ENCODE measurements at places on chromosomes 5 and 9.

- no peak for DNase-seq
Observed at GRCh38 chr9:77221431-77221830, 44.1 kb downstream of the VPS13A start.

- no peak for DNase-seq
Observed at GRCh38 chr5:175252234-175252805, 191.7 kb downstream of the DRD1 start.

- peak; percentile 66 for DNase-seq
Observed at GRCh38 chr9:100700689-100701318, 122.9 kb downstream of the CAVIN4 start.

GRCh38 chr9:26735160-26735559 lies 157.4 kb downstream of the CAAP1 start:
- DNase-seq = no peak

DNA sequence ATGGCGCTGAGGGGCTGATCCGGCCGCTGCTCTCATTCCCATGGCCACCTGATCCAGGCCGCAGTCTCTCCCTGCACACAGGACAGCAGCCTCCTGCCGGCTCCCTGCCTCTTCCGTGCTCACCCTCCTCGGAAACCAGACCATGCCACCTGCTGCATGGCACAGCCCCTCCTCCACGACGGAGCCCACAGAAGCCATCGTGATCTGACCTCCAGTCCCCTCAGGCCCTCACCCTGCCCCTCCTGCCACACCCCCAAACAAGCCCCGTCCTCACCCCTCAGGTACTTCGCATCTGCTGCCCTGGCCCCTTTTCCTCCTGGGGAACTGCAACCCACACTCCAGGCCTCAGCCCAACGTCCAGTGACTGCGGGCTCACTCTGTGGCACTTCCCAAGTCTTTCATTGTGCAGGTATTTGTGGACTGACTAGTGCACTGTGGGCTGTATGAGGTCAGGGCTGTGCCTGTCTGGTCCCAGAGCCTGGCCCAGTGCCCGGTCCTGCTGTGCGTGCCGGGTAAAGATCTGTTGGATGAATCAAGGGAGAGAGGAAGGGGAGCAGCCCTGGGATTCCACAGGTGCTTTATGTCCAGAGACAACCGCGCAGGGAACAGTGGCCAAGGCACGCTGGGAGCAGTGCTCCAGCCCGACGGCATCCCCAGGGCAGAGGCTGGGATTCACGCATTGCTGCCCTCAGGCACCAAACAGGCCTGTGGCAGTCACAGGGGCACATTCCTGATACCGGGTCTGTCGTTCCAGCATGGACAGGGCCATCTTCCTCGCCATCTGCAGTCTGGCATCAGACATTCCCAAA lies 86.1 kb downstream of the ADAMTS2 start:
- DNase-seq = peak; percentile 6

- no peak for DNase-seq
Observed at GRCh38 chr5:142097681-142098080, 10.9 kb upstream of the NDFIP1 start.

DNA sequence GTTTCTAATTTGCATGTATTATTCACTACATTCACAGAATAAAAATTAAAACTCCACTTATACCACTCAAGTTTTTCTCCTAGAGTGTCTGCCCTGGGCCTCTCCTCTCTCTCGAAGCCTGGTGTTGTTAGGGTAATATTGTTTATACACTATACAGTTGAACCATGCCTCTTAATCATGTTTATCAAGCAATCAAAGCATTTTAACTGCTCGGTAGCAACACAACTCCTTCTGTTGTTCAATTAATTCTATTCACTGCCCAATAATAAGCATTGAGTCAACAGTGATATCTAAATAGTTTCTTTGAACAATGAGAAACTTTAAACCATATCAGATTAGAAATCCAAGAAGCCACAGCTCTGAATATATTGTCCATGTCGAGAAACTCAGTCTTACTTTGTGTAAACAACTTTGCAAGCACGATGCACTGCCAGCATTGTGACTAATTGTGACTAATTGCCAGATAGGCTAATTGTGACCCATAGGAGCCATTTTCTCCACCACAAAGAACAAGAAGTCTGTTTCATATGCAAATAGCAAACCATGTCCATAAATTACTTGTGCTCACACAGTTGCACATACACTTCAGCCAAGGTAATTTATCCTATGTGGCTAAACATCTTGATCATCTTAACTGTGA lies at the start of gene DNAH5:
Gene DNAH5 (minus strand): TSS at position 129 of the 640 bp plus-strand sequence. CDS start 250 bp downstream, outside the sequence.
- DNase-seq = peak; percentile 80

- no peak for DNase-seq
Observed at GRCh38 chr9:124452841-124453585, 2.8 kb downstream of the ADGRD2 start.

- no peak for DNase-seq
Observed at GRCh38 chr5:123636006-123636405, 124.0 kb downstream of the CSNK1G3 start.

GRCh38 chr9:93955111-93955980 lies at the start of gene BARX1:
TSS of gene BARX1 (minus strand) at chr9:93955355. CDS start at chr9:93955146, 209 bp downstream.
- peak; percentile 84 for DNase-seq

DNA sequence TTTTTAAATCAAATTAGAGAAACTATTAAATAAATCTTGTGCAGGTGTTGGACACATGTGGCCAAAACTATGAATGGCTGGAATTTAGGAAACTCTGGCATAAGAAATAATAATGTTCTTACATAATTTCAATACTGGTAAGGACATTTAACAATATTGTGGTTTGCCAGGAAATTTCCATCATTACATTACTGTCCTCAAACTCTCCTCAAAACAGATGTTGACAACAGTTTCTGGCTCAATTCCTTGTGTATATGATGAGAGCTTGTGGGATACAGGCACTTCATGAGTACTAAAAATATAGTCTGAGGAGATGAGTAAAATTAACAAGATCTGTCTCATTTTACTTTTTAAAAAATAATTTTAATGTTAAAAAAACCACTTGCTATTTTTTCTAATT lies 27.9 kb downstream of the MCTP1 start:
- DNase-seq = no peak

DNA sequence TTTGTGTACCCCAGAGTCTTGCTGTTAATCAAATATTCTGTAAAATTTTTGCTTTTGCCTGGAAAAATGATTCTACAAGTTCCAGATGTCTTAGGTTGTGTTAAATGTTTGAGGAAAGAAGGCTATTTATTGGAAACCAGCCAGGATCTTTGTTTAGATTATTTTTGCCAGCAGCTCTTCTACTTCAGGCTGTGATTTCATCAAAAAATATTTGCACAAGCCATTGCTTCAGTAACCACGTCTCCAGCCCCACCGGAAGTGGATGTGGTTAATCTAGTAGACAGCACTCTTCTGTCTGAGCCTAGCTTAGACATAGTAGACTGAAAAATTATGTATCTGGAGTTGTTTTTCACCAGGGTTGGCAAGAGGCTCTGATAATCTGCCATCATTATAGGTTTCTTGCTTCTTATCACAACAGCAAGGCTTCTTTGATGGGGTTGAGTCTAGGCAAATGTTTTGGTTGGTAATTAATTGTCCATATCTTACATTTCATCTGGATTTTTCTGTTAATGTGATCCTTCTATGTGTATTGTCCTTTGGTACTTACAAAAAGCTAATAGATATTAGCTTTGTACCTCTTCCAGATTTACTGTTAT lies 17.1 kb downstream of the KCTD16 start:
- DNase-seq = peak; percentile 83

DNA sequence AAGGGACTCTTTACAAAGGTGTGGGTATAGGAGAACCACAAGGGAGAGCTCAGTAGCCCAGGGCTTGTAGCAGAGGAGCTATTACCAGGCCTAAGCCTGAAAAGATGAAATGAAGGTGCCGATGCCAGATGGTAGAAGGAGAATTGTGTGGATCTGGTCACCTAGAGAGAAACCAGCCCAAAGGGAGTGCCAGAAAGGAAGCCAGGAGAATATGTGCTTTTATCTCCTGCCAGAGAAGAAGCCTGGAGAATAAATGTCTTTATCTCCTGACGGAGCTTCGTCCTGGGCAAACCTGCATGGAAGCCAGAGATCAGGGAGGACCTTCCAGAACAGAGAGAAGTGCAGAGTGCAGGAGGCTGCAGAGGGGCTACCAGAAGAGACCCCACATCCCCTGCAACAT lies 142.6 kb downstream of the MED10 start:
- no peak for DNase-seq

- DNase-seq = peak; percentile 10
Observed at GRCh38 chr9:94761481-94761880, 35.0 kb downstream of the AOPEP start.

DNA sequence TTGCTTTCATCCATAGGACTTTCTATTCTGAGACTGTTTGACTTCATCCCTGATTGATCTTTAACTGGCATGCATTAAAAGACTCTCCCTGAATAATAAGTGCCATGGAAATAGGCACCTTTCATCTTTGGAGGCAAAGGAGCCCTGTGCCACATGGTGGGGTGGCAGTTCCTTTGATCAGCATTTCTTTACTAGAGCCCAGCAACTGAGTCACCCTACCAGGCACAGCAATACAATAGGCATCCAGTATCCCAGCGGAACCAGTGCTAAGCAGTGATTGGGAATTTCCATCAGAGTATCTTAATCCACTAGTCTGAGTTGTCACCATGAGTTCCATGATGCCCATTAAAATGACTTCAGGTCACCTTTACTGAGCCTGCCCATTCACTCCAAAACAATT lies 476.1 kb upstream of the MPDZ start:
- no peak for DNase-seq

GRCh38 chr5:92907938-92908606 lies 672.9 kb downstream of the NR2F1-AS1 start:
- peak; percentile 16 for DNase-seq

GRCh38 chr9:136223871-136224640 lies 19.1 kb upstream of the LHX3 start:
- no peak for DNase-seq

DNA sequence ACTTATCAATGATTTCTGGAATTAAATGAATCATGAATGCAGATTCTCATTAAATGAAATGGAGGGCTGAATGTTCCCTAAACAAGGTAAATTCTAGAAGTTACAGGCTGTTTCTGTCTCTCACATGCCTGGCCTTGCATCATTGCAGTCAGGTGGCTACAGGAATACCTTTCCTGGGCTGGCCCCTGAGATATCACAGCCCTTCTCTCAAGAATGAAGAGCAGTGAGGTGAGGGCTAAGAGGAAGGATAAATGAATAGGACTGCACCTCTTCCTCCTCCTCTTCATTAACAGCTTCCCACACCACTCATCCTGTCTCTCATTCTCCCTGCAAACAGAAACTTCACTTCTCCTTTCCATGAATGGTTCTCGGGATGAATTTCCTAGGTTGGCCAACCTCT lies 22.5 kb downstream of the ARHGEF28 start:
- no peak for DNase-seq

DNA sequence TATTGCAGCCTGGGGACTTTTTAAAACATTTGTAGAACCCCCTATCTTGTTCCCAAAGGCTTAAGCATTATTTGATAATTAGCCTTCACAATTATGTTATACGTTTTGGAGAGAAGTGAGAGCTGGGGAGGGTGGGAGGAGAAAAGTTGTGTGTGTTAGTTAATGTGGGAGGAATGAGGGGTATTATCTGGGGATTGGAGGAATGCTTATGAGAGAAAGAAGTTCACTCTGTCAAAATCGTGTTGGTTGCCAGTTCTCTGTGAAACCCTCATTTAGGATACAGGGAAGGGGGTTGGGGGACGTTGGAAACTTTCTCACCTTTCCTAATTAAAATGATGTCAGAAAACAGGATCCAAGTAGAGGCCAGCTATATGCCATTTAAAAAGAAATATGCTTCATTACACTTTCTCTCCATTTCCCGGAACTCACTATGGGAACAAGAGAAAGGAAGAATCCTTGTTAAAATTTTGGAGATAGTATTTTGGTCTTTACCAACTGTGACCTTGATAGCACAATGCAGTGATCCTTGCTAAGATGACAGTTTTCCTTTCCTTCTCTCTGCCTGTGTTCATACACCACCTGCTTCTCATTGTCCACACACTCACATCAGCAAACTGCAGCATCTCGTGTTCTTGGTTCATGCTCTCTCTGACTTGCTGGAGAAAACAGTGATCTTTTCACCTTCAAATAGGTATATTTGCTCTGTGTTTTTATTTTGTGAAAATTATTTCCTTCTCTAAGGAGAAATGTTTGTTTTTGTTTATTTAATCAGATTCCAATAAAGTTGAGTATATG lies 336.7 kb upstream of the CLINT1 start:
- no peak for DNase-seq

- DNase-seq = peak; percentile 32
Observed at GRCh38 chr9:28365020-28365640, 791.8 kb upstream of the C9orf72 start.

DNA sequence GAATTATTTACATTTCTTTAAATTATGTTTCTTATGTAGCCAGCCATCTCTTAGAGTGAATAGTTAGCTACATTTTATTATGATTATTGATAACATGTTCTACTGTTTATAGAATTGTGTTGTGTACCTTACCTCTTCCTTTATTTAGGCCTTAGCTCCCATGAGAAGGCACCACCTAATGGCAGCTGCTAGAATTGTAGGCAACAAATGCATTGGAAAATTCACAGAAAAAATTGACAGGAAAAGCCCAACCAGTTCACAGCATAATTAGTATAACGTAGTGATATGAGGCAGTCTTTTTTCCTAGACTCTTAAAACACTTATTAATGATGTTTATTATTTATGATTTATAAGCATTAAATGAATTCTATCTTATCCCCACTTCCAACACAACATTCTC lies 175.8 kb downstream of the WDR70 start:
- peak; percentile 16 for DNase-seq

DNA sequence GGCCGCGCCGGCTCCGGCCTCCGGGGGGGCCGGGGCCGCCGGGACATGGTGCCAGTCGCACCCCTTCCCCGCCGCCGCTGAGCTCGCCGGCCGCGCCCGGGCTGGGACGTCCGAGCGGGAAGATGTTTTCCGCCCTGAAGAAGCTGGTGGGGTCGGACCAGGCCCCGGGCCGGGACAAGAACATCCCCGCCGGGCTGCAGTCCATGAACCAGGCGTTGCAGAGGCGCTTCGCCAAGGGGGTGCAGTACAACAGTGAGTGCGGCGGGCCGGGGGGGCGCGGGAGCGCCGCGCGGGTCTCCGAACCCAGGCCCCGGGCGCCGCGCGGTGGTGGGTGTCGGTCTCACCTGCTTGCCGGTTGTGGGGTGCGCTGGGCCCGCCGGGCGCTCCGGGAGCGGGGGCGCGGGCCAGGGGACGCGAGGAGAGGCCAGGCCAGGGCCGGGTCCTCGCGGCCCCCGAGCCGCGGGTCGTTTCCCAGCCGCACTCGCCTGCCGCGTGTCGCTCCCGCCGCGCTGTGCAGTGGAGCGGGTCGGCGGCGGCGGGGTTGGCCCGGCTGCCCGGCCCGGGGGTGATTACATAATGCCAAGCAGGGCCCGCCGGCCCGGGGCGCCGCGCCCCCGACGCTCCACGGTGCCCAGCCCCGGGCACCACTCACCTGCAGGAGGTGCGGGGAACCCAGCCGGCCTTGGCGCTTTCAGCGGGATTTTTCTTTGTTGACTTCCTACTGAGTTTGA lies 492 bp downstream of the RABL6 start:
- peak; percentile 65 for DNase-seq

DNA sequence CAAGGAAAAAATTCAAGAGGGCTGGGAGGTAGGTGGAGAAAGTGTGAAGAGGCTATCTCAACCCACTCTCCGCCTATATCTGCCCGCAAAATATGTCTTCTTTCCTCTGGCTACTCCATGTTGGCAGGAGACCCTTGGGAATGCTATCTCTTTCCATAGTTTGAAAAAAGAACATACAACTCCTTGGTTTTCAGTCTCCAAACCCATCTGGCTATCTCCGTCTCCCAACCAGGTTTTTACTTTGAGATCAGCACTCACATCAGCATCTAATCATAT lies 109.9 kb upstream of the IFNE start:
- no peak for DNase-seq

GRCh38 chr9:78614892-78615291 lies 318.0 kb downstream of the PSAT1 start:
- DNase-seq = no peak
